Stromal cell of bone marrow (primary cell): ENCODE measurements at places on chromosomes 12 and 14.

GRCh38 chr14:30159374-30159773 lies 231.7 kb upstream of the PRKD1 start:
- no peak for DNase-seq

GRCh38 chr12:94671917-94672316 lies 21.6 kb upstream of the TMCC3 start:
- DNase-seq: no peak

GRCh38 chr14:35234012-35234805 lies 58.0 kb upstream of the PSMA6 start:
- DNase-seq: no peak

DNA sequence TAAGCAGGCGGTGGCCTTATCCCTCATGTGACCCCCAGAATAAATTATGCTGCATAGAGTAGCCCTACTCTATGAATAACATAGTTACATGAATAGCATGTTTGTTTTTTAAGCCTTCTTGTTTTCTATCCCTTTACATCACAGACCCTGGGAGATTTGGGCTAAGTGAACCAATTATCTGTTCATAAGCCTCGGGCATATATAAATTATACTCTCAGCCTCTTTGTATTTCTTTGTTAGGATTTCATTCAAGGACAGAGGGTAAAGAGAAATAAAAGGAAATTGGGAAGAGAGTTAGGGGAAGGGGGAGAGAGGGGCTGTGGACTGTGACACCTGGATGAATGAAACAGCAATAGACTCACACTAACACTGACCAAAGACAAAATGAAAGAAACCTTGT lies 35.3 kb upstream of the RTRAF start:
- no peak for DNase-seq

DNA sequence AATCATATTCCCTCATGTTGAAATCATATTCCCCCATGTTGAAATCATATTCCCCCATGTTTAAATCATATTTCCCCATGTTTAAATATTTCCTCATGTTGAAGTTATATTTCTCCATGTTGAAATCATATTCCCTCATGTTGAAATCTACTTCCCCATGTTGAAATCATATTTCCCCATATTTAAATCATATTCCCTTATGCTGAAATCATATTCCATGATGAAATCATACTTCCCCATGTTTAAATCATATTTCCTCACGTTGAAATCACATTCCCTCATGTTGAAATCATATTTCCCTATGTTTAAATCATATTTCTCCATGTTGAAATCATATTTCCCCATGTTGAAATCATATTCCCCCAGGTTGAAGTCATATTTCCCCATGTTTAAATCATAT lies 34.6 kb upstream of the ADGRD1 start:
- no peak for DNase-seq

- peak; percentile 49 for DNase-seq
Observed at GRCh38 chr12:87142342-87142741, 886.2 kb upstream of the MGAT4C start.

- DNase-seq: no peak
Observed at GRCh38 chr12:105036937-105037649, 47.2 kb downstream of the ALDH1L2 start.

DNA sequence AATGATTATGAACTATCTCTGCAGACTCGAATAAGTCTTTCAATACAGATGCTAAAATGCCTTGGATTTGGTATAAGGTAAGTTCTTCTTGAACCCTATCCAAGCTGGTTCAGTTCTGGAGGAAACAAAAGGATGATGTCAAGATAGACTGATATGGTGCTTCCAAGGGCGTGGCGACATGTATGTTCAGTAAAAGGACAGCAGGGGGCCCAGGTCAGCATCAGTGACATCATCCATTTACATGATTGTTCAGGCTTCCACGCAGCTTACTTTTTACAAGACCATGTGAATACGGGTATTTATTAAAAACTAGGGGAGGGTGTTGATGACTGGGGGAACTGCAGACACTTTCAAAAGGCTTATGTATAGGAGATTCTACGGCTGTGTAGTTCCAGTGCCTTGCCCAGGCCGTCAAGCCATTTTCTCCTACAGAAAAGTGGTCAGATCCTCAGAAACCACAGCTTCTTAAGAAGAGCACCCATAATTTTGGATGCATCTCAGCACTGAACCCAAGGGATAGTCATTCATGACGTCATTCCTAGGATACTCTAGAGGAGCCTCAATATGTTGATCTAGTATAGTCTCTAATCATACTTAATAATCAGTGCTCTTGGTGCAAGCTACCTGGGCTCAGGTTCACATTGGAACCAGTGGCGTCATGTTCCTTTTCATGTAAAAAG lies 527.7 kb downstream of the FUT8 start:
- no peak for DNase-seq

- no peak for DNase-seq
Observed at GRCh38 chr14:38883127-38883526, 219.9 kb downstream of the SEC23A start.

- peak; percentile 56 for DNase-seq
Observed at GRCh38 chr12:93982771-93983315, 165.5 kb upstream of the PLXNC1 start.

DNA sequence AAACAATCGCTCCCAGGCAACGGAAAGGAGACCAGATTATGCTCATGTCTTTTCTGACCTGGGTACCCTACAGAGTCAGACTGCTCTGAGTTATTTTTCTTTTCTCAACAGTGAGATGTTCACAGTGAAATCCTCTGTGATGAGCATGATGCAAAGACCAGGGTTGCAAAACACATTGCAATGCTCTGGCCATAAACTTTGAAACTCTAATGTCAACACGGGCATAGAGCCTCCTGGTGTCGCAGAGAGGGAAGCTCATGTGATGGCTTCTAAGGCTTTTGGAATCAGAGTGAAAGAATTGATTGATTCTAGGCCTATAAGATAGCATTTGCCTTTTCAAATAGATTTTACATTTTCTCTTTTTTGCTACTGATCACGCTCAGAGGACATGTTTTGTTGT lies 193.4 kb downstream of the RASSF9 start:
- peak; percentile 70 for DNase-seq

DNA sequence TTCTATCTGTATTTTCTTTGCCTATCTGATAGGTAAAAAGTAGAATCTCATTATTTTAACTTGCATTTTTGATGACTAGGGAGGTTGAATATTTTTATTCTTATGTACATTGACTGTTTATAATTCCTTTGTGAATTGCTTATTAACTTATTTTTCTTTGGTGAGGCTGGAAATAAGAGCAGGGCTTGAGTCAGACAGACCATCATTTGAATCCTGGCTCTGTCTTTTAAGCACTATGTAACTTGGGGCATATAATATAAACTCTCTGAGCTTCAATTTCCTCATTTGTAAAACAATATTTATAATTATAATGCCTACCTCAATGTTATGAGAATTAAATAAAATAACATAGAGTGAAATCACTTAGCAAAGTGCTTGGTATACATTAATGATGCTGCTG lies 108.9 kb downstream of the MSRB3 start:
- no peak for DNase-seq

GRCh38 chr14:61950340-61950739 lies 188.1 kb downstream of the SNAPC1 start:
- DNase-seq: no peak

DNA sequence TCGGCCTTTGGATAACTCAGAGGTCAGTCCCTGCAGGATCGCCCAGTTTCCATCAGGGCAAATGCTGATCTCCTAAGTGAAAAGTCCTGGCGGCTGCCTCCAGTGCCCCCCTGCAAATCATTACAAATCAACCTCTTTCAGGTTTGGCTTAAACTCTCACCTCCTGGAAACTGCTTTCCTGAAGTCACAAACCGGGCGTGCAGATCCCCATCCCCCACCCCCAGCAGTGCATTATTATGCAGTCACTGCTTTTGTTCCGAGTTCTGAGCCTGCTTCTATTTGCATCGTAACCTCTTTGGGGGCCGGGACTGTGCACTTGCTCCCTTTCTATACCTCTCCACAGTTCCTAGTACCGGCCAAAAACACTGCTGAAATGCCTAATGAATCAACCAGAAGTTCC lies at the start of gene USP44:
USP44 (minus strand) TSS at position 172 of the 400 bp plus-strand sequence. CDS start 17,220 bp downstream, outside the sequence.
- no peak for DNase-seq

GRCh38 chr12:16955083-16955657 lies 349.2 kb upstream of the LMO3 start:
- peak; percentile 13 for DNase-seq

GRCh38 chr12:113437729-113438100 lies 15.5 kb downstream of the SDSL start:
- no peak for DNase-seq

- no peak for DNase-seq
Observed at GRCh38 chr14:29421156-29421728, 506.4 kb downstream of the PRKD1 start.

DNA sequence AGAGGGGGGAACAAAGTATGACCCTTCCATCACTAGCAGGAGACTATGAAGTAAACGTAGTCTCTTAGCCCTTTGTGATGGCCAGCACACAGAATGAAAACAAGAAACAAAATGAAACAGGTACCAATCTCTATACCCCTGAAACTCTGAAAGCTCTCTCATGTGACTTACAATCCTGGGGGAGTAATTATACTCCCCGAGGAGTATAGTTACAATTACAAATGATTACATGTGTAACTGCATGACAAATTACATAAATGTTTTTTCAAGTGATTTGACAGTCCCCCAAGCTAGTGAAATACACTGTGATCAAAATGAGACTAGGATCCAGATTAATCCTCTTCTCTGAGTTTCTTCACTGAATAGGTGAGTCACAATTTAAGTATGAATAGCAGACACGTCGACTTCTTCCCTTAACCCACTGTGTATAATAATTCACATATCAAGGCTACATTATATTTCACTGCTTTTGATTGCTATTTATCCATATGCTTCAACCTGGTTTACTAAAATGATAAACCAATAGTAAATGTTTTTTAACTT lies 74.0 kb downstream of the SPTSSA start:
- no peak for DNase-seq

DNA sequence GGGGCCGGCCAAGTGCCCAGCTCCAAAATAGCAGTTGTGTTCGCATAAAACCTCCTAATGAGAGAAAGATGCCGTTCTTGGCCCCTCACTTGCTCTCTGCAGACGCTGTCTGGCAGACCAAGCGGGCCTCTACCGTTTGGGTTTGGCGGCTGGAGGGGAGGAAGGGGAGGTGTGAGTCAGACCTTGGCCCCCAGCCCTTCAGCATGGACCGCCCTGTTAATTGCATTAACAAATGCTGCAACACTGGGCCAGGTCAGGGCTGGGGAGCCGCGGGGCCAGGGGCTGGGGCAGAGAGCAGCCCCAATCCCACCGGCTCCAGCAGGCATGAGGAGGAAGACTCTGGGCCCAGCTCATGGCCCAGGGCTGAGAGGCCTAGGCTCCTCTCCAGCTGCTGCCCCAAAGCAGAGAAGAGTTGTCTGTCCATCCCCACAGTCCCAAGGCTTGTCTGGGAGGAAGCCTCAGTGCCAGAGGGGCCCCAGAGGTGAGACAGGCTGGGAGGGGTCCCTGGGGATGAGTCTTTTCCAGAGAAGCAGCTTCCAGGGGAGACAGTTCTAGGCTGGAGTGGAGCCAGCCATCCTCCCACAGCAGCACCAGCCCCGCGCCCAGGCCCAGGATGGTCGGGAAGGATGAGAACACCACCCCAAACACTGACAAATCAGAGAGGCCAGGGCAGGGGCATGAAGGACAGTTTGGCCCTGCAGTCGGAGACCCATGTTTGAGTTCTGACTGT lies 16.9 kb downstream of the LTBP2 start:
- peak; percentile 62 for DNase-seq

GRCh38 chr14:26709019-26709418 lies 111.2 kb upstream of the NOVA1 start:
- no peak for DNase-seq

DNA sequence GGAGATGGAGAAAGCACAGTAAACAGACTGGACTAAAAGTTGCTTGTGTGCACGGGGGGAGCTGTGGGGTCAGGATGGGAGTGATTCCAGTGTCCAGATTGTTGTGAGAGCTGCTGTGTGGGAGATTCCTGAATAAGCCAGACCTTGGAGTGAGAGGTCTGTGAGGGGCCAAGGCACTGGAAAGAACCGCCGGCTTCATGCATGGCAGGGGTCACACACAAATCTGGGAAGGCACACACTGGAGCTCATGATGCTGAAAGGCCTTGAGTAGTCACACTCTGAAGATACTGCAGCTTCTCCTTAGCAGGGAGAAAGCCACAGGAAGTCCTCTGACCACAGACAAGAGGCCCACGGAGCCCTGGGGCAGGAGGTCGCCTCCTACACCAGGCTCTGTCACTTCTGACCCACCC lies 23.1 kb downstream of the ADCY6 start:
- no peak for DNase-seq

- no peak for DNase-seq
Observed at GRCh38 chr12:115650026-115650425, 627.5 kb downstream of the MED13L start.

- DNase-seq: peak; percentile 71
Observed at GRCh38 chr12:91382081-91382543, 199.5 kb upstream of the DCN start.

DNA sequence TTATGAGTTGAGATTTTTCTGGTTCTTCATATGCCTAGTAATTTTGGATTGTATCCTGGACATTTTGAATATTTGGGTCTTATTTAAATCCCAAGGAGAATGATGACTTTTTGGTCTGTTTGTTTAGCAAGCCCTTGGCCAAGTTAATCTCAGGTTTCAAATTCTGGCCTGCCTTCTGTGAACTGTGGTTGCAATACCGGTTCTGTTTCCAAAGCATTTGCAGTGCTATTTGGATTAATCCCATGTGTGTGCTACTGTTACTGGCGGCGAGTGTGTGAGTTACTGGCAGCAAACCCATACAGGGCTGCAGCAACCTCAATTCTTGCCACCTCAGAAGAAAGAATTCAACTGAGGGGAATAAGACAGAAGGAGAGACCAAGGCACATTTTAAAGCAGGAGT lies 51.1 kb downstream of the TMEM260 start:
- peak; percentile 43 for DNase-seq

DNA sequence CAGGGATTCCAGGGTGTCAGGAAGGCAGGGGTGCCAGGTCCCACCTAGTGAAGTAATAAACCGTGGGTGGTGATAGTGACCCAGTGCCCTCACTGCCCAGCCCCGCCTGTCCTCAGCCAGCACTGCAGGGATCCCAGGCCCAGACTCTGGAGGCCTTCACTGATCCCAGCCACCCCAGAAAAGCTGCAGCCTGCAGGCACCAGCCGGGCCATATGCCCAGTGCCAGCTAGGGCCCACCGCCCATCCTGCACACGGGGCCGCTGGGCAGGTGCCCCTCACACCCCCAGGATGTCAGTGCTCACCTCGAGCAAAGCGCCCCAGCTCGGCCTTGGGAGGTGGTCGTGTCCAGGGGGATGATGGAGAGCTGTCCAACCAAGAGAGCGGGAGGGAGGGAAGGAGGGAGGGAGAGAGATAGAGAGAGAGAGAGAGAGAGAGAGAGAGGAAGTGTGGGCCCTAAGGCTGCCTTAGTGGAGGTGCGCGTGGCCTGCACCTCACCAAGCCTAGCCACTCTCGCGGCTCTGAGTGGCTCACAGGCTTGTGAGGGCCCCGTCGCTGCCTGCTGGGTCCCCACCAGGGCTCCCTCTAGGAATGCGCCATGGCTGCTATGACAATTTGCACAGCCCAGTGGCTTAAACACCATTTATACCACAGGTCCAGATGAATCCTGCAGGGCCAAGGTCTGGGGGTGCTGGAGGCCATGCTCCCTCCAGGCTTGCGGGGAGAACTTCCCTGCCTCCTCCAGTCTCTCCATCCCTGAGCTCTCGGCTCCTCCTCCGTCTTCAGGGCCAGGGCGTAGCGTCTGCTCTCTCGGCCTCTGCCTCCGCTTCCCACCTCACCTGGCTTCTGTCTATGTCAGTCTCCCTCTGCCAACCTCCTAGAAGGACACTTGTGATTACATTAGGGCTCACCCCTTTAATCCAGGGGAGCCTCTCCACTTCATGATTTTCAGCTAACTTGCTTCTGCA lies 401.0 kb downstream of the TMEM121 start:
- no peak for DNase-seq
